ENCODE measurements at places on chromosomes 7 and 10.

DNA sequence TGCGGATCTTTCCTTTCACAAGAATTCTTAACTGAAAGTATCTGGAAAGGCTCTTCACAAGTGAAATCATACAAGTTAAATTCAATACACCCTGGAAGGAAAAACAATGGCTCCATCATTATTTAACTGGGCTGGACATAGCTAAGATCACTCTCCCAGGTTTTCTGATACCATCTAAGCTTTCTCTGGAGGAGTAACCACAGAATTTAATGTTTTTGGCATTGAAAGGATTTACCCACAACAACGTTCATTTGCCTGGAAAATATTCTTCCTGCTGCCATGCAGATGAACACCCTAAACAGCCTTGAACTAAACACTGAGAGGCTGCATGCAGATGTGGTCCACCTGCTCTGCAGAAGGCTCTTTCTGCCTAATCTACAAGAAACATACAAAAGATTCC, 4.3 kb downstream of the NEBL start:
- DNase-seq = no peak

DNA sequence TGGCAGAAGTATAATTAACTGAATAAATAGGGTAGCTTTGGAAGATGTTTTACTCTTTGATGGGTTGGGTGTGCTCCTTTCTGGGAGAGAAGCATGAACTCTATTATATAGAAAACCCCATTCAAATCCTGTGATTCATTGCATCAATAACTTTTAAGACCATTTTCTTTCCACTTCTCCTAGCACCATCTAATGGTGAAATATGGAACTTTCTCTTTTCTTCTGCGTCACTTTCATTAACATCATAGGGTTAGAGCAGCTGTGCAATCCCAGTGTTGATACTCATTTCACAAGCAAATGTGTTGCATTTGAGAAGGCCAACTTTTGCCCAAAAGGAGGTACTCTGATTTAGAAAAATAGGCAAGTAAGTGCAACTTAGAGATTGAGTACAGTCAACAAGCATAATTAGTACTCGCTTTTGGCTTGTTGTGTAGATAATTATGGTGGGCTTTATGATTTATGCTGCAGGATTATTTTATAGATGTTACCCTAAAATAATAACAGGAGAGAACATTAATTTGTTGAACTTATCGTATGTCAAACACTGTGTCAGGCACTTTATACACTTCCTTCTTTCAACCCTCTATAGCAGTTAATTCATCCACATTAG, 92.9 kb downstream of the CPED1 start:
- DNase-seq = no peak

- DNase-seq = no peak
These were observed 5.8 kb downstream of the TAF5 start for GRCh38 chr10:103373544-103373943.

GRCh38 chr7:46759711-46760480, 822.0 kb downstream of the TNS3 start:
- DNase-seq = no peak

DNA sequence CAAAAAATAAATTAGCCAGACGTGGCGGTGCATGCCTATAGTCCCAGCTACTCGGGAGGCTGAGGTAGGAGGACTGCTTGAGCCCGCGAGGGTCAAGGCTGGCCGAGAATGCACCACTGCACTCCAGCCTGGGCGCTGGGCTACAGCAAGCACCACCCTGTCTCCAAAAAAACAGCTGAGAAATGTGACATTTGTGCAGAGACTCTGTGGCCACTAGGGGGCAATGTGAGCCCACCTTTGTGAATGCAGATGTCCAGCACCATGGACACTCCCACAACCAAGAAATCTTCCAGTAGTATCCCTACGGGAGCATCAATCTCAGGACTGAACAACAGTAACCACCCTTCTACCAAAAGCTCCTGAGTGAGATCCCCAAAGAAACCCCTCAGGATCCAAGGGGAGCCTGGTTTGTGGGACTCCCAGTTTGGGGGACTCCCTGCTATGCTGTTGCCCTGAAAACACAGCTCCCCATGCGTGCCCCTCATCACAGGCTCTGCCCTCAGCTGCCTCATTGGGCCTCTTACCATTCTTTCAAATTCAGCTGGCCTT, 6.2 kb upstream of the AHCYL2 start:
- DNase-seq = peak; percentile 61

- no peak for DNase-seq
These were observed 22.9 kb downstream of the RBAK start for GRCh38 chr7:5068521-5068920.

GRCh38 chr7:128450409-128450808, 5.3 kb upstream of the HILPDA start:
- DNase-seq = no peak

- no peak for DNase-seq
These were observed 1.5 kb upstream of the ELFN1 start for GRCh38 chr7:1668396-1669063.

GRCh38 chr10:98235846-98236245, 32.1 kb downstream of the LOXL4 start:
- no peak for DNase-seq

- no peak for DNase-seq
These were observed 6.5 kb upstream of the DENND2A start for GRCh38 chr7:140646931-140647647.

- no peak for DNase-seq
These were observed 43.4 kb upstream of the LYZL1 start for GRCh38 chr10:29245476-29245875.

GRCh38 chr7:26034391-26034790, 117.6 kb upstream of the NFE2L3 start:
- DNase-seq = no peak

All from T-cell (primary cell).